Hair follicular keratinocyte (primary cell): ENCODE measurements at places on chromosomes 16 and 17. TPM values are rescaled to one million over a fixed set of nuclear protein-coding genes. Genes with fewer than 3 reads are reported as not detected.

Gene FOXN1
- total RNA-seq, result 0.04 and 0.08 TPM in 2 replicates

Gene HSD17B2
- total RNA-seq, result 4.6 and 12.3 TPM in 2 replicates

Gene KRTAP4-1
- not detected in 2 replicates for total RNA-seq

Gene ELMO3
- total RNA-seq, result 56.5 and 70.0 TPM in 2 replicates

Gene TTYH2
- total RNA-seq, result 0.62 and 1.3 TPM in 2 replicates

Gene KIF1C
- 73.7 and 76.2 TPM in 2 replicates for total RNA-seq

Gene TMEM238L
- total RNA-seq, result not detected in 2 replicates

Gene VTN
- not detected in 2 replicates for total RNA-seq

Gene CSH2
- total RNA-seq, result not detected in 2 replicates

Gene TMEM114
- not detected in 2 replicates for total RNA-seq

Gene CLEC18C
- total RNA-seq, result 0.08 TPM in 1 of 2 replicates, not detected in the other

Gene RAMP2
- 2.3 TPM in 1 of 2 replicates, not detected in the other for total RNA-seq

Gene NMRAL1
- 73.4 and 107 TPM in 2 replicates for total RNA-seq

Gene KRTAP1-1
- total RNA-seq, result not detected in 2 replicates

Gene PRAC2
- not detected in 2 replicates for total RNA-seq

Gene ERN2
- total RNA-seq, result not detected in 2 replicates

Gene EPOP
- total RNA-seq, result 4.1 and 6.3 TPM in 2 replicates

Gene SCGB1C2
- total RNA-seq, result not detected in 2 replicates
